Stimulated activated CD4-positive, alpha-beta T cell treated with anti-CD3 and anti-CD28 coated beads, Interleukin-1b, Interleukin-23, amount 100 ng/mL, for 48 hours (primary cell): ENCODE measurements at places on chromosomes 4 and X.

DNA sequence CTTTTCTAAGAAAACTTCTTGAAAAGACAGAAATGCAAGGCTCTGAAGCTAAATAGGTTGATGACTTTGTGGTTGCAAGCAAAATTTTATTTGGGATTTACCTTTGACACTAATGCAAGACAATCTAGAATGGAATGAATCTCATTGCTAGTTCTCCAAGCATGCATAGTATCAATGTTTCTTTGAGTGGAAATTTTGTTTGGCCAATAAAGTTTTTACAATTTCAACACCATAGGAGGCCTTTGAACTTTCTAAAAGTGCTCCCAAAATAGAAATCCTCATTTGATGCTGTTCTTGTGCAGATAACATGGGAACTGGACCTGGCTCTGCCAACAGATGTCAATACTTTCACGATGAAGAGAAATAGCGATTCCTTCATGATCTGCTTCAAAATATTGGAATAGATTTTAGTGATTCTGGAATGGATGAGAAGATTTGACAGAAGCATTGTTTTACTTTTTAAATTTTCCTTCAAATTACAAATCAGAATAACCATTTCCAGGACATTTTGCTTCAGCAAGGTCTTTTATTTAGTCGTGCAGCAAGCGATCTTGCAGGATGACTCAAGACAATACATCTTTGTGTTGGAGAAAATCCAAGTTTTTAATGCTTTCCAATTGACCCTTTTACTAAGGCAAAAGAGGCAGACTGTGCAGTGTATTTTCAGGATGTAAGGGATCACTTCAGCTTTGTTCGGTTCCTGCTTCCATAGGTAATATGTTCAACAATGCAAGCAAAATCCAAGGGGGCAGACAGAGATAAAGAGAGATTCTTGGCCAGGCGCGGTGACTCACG is 51.7 kb upstream of the OTUD4 start:
- no peak for DNase-seq

DNA sequence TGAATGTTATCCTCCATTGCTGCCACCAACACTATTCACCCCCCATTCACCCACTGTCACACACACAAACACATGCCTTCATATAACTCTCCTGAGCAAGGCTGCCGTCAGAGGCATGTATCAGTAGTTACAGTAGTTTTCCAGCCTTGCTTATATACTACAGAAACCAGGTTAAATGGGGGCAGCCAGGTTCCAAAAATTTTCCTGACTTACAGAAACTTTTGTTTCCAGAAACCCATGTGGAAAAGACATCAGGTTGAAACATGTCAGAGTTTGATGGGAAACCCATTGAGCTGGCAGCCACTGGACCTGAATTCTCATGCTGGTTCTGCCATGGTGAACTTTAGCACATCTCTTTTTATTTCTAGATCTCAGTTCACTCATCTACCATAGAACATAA is 64.0 kb downstream of the COX18 start:
- DNase-seq = no peak

GRCh38 chr4:13169731-13170525 is 314.2 kb downstream of the RAB28 start:
- no peak for DNase-seq

DNA sequence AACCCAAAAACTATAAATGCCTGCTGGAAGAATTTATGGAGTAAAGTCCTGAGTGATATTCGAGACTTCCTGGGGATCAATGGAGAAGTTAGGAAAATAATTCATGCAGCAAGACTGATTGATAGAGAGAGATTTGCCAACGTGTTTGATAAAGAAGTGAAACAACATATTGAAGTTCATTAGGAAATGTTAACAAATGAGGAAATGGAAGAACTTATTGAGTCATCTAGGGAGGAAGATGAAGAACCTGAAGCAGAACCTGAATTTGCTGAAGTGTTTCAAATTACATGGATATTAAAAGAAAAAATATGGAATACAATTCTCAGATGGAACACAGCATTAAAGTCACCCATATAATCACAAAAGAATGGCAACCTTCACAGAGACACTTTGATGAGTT is 39.0 kb downstream of the DDX60 start:
- DNase-seq = no peak

- DNase-seq = no peak
Observed at GRCh38 chr4:26727844-26728243, 132.8 kb upstream of the STIM2 start.

- DNase-seq = no peak
Observed at GRCh38 chr4:181685461-181685860, 557.7 kb upstream of the TENM3 start.

GRCh38 chrX:34877436-34877835 is 65.2 kb upstream of the FAM47B start:
- DNase-seq = no peak

GRCh38 chr4:74038086-74038424 is 434 bp downstream of the CXCL3 start:
- no peak for DNase-seq

DNA sequence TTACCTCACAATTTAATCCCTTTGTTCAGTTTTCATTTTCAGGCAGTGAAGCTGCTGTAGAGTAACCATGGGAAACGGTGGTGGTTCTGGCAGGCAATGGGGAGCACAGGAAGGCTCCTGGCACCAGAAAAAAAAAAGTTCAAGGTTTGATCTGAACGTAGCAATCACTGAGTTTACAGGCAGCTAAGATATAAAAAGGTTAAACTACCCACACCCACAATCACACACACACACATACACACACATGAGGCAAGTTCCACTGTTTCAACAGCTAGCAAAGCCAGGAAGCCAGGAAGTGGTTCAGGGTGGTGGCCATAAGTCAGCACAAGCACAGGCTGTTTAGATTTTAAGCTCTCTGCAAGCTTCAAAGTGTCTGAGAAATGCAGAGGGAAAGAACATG is at the start of gene SULT1B1:
SULT1B1 (minus strand) TSS at position 166 of the 400 bp plus-strand sequence. CDS start 5,403 bp downstream, outside the sequence.
- peak; percentile 31 for DNase-seq

GRCh38 chr4:3786196-3786869 is 20.1 kb downstream of the ADRA2C start:
- DNase-seq = no peak

GRCh38 chrX:78555401-78555980 is 103.6 kb downstream of the RTL3 start:
- DNase-seq = no peak

DNA sequence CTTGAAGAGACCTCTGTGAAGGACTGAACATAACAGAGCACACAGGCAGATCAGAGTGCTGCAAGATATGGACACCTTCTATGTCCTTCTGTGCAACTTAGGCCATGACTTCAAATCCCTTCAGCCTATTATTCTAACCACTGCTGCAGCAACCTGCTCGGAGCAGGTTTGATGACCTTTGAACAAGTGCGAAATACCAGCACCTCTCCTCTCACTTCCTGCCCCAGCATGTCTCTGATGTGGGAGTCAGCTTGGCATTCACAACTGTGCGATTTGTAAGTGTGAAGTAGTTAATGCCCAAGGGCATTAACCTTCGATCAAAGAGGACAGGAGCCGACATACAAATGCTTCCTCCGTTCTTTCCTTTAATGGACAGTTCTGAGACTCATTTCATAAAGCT is 1.6 kb upstream of the EXOC1 start:
- DNase-seq = peak; percentile 18

DNA sequence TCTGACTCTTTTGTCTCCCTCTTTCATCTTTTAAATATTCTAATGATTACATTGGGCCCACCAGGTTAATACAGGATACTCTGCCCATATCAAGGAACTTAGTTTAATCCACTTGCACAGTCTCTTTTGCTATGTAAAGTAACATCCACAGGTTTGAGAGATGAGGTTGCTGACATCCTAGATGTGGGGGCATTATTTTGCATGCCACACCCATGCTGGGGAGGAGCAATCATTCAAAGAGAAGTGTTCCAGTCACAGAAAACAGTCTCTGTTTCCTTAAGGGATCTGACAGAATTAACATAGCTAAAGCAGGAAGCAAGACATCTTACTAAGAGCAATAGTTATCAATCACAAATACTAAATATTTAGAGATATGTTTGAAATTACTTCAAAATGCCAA is 11.5 kb upstream of the TRAM1L1 start:
- no peak for DNase-seq

DNA sequence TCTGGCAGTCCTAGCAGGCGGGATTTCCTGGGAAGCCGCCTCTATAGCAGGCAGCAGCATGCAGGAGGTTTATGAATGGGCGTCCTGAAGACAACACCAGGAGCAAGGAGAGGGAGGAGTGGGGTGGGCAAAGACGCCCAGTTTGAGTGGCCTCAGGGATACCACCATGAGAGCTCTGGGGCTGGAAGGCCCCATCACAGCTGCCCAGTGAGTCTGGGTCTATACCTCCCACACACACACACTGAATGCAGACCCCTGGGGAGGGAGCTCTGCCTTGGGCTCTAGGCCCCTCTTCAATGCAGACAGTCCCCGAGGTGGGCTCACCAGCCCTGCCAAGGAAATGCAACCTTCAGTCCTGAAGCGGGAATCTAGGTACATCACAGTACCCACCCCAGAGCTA is 98.6 kb downstream of the AFAP1 start:
- DNase-seq = no peak

DNA sequence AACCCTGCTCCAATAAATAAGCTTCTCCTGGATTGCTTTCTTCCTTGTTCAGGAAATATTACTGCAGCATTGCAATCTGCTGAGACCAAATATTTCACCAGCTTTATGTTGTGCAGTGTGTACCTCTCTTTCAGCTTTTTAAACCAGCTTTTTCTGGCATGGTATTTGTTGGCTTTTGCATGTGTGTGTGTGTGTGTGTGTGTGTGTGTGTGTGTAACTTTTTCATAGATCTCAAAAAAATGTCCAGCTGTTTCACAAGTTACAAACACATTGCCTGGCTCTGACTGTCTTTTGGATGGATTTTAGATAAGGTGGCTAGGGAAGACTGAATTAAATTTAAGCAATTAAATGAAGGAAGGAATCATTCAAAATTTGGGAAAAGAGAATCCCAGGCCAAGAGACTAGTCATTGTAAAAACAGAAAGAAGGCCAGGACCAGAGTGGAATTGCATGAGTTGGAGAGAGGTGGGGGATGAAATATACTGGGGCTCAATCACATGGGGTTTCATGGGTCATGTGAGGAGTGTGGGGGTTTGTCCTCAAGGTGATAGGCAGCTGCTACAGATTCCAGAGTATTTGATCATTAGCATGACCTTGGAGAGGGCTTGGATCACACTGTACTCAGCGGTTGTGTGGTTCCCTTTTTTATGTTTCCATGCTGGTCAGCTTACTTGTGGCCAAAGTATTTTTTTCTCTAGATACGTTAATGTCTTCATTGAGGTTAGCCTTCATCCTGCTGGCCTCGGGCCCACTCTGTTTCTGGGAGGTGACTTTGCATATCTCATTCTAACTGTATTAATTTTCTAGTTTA is 357.7 kb upstream of the BOD1L1 start:
- no peak for DNase-seq

DNA sequence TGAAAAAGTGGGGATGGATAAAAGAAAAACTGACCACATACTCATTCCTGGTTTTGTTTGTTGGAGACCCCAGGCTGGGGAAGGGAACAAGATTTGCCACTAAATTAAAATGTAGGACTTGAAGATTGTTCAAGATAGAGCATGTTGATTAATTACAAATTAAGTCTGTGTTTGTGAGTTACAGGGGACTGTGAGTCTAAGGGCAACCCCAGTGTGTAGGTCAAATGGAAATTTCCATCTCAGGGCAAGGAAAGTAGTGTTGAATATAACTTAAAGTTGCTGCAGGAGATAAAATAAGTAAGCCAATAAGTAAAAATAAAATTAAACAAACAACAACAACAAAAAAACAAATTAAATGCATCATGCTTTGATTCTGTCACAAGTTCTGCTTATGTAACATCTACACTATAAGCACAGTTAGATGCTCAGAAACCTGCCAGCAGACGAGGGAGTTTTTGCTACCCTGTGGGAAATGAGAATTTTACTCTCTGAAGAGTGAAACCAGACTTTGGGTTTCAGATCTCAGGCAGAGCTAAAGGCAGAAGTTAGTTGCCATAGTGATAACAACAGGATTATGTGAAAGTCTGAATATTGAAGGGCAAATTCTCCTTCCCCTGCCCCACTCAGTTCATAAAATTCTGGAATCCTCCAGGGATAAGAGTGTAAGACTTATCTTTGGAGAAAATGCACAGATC is 352.3 kb downstream of the GRXCR1 start:
- no peak for DNase-seq

DNA sequence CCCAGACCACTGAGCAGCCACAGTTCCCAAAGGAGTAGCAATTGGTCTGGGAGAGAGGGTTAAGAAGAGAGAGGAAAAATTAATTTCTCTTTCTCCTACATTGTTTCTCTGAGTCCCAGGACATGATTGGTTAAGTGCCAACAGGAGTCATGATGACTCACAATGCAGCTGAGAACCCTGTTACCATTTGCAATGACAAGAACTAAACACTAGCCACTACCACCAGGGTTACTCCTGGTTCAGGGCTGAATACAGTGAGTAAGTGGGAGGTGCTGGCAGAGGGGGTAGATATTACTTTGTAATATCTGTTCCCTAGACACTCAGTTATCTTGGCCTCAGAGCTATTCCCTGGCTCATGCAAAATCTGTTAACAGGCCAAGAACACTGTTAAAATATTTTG is 18.0 kb downstream of the ETDC start:
- DNase-seq = no peak

GRCh38 chrX:118669435-118669834 is 58.0 kb upstream of the IL13RA1 start:
- DNase-seq = no peak

DNA sequence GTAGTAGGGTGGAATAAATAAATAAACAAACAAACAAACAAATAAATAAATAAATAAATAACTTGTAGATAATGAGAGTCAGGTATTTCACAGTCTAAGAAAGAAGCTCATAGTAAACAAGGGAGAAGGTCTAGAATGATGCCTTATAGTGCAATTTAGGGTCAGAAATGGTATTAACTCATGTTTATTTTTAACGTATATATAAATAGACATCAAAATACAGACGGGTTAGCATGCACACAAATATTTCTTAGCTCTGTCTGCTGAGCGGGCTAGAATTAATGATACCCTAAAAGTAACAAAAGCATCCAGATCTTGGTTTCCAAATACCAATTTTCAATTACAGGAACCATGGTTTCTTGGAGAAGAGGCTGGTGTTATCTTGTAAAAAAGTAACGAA is 16.6 kb downstream of the PFKFB1 start:
- DNase-seq = no peak

DNA sequence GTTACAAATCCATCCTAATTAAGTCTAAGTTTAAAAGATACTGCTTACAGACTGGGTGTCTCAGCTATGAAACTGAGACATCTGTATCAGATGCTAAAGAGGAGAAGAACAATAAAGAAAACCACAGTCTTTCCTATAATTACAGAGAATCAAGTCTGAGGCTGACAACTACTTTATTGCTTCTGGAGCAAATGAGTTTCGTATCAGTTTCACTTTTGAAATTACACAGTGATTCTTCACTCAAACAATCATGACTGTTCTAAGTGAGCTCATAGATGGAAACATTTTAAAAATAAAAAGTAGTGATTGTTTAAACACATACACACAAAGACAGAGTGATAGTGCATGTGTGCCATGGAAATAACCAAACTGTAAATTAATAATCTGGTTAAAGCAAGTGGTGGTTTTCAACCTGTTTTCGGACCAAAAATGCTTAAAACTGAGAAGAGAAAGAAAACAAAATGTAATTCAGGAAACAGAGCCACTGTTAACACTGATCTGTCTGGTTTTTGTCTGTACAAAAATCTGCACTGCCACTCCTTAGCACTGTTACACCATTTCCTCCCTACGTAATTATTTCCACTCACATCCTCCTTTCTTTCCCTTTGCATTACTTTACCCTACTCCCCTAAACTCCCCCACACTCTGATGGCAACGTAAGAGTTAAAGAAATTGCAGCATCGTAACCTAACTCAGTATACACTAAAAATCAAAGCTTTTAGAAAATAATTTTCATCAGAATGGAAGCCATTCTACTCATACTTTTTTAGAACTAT is 12.5 kb downstream of the RFC1 start:
- no peak for DNase-seq
